Vagina (tissue), 2 donors: ENCODE measurements at places on chromosomes 13 and 19.

- DNase-seq = no peak
Measured at GRCh38 chr13:103694033-103694432, 627.8 kb upstream of the SLC10A2 start.

DNA sequence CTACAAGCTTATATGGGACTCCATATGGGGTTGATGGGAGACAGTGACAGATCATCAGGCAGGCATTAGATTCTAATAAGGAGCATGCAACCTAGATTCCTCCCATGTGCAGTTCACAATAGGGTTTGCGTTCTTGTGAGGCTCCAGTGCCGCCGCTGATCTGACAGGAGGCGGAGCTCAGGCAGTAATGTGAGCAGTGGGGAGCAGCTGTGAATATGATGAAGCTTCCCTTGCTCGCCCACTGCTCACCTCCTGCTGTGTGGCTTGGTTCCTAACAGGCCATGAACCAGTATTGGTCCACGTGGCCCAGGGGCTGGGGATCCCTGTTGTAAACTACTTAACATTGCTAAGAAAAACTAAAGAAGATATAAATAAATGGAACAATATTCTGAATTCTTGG is 378.4 kb downstream of the KCNRG start:
- DNase-seq = no peak

DNA sequence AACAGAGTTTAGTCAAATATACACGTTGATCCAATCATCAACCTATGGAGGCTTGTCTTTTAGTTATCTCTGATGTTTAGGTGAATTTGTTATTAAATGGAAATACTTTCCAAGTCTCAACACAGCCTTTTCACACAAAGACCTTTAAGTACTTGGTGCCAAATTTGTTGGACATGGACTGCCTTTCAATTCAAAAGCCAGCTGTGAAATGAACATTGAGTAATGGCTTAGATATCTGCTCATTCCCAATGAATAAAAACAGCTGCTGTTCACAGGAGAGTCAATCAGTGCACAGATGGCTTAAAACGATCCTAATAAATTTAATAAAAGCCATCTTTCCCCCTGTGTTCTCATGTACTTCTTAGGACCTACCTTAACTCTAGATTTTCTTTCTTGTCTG is 19.9 kb upstream of the DHRS12 start:
- no peak for DNase-seq

GRCh38 chr19:11019824-11020223 is 59.0 kb downstream of the SMARCA4 start:
- DNase-seq = no peak

GRCh38 chr13:37685206-37685605 is 86.6 kb upstream of the POSTN start:
- no peak for DNase-seq
